Bronchus fibroblast of lung (primary cell): ENCODE measurements at places on chromosomes 11 and 22. TPM values are rescaled to one million over a fixed set of nuclear protein-coding genes. Genes with fewer than 3 reads are reported as not detected.

DEPDC7 gene
- 4.0 and 4.5 TPM in 2 replicates for total RNA-seq

NRXN2 gene
- 0.67 and 0.89 TPM in 2 replicates for total RNA-seq

THAP12 gene
- 28.4 and 28.6 TPM in 2 replicates for total RNA-seq

OR5A1 gene
- not detected in 2 replicates for total RNA-seq

SEPTIN3 gene
- total RNA-seq = under 0.01 and 0.15 TPM in 2 replicates

GGT1 gene
- 1.0 and 2.2 TPM in 2 replicates for total RNA-seq

APOL4 gene
- total RNA-seq = not detected in 2 replicates

P2RX6 gene
- 0.34 and 0.74 TPM in 2 replicates for total RNA-seq

GSC2 gene
- total RNA-seq = not detected in 2 replicates

PYGM gene
- total RNA-seq = 0.17 and 0.30 TPM in 2 replicates

SCGB2A2 gene
- not detected in 2 replicates for total RNA-seq

PRR5 gene
- total RNA-seq = 2.9 and 3.7 TPM in 2 replicates

DEFB131B gene
- not detected in 2 replicates for total RNA-seq

CASP1 gene
- 19.3 and 23.9 TPM in 2 replicates for total RNA-seq

RAB38 gene
- 6.2 and 7.0 TPM in 2 replicates for total RNA-seq

CRYBB1 gene
- total RNA-seq = not detected in 2 replicates

ANKK1 gene
- not detected in 2 replicates for total RNA-seq

POU2AF2 gene
- total RNA-seq = not detected in 2 replicates

ZNF70 gene
- 3.6 and 3.9 TPM in 2 replicates for total RNA-seq

ANO1 gene
- total RNA-seq = not detected in 2 replicates

PLEKHA7 gene
- 0.50 and 3.1 TPM in 2 replicates for total RNA-seq

VPREB1 gene
- total RNA-seq = not detected in 2 replicates

SCARF2 gene
- total RNA-seq = 31.7 and 32.1 TPM in 2 replicates

CCDC81 gene
- 0.17 and 0.30 TPM in 2 replicates for total RNA-seq

NTM gene
- 4.4 and 4.9 TPM in 2 replicates for total RNA-seq

OR52W1 gene
- not detected in 2 replicates for total RNA-seq

SHANK2 gene
- 1.0 and 1.5 TPM in 2 replicates for total RNA-seq

CTSC gene
- total RNA-seq = 236 and 239 TPM in 2 replicates

OLFML1 gene
- 2.5 and 3.2 TPM in 2 replicates for total RNA-seq

SRSF8 gene
- 13.7 and 17.0 TPM in 2 replicates for total RNA-seq

TENM4 gene
- 5.5 and 8.5 TPM in 2 replicates for total RNA-seq

FOLR3 gene
- not detected in 2 replicates for total RNA-seq

OR9G1 gene
- total RNA-seq = not detected in 2 replicates

KRTAP5-1 gene
- not detected in 2 replicates for total RNA-seq

FAT3 gene
- total RNA-seq = 0.59 and 0.84 TPM in 2 replicates

ZNF215 gene
- total RNA-seq = 2.1 and 3.2 TPM in 2 replicates

MMP10 gene
- not detected in 2 replicates for total RNA-seq

KCNK4 gene
- not detected in 2 replicates for total RNA-seq

OR4A16 gene
- total RNA-seq = not detected in 2 replicates

TBX10 gene
- total RNA-seq = not detected in 2 replicates
